CD4-positive, alpha-beta memory T cell (primary cell): ENCODE measurements at places on chromosomes 11 and 22.

GRCh38 chr11:11178671-11179638, 174.1 kb downstream of the CSNK2A3 start:
- no peak for DNase-seq

DNA sequence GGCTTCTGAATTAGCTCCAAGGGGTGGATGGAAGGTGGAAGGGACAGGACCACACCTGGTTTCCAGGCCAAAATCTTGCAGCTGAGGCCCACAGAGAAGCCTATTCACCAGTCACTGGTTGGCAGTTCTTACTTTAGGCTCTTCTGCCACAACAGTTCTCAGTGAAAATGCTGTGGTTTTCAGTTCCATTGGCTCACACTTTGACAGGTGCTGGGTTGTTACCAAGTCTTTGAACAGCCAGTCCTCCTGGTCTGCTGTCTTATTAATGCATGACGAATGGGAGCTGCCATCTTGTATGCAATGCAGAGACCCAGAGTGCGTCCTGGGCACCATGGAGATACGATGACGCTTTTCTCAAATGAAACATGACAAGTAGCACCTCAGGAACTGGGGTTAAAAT, 232.0 kb upstream of the ZBED5 start:
- no peak for DNase-seq

DNA sequence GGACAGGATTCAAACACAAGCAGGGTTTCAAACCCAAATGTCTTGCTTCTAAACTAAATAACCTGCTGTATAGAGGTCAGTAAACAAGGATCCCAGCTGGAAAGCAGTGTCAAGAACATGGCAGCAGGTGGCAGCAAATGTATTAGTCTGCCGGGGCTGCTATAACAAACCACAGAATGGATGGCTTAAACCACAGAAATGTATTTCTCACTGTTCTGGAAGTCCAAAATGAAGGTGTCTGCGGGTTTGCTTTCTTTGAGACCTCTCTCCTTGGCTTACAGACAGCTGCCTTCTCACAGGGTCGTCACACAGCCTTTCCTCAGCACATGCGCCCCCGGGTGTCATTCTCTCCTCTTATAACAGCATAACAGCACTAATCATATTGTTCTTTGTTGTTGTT, 65.1 kb upstream of the LRRC55 start:
- DNase-seq, result no peak

DNA sequence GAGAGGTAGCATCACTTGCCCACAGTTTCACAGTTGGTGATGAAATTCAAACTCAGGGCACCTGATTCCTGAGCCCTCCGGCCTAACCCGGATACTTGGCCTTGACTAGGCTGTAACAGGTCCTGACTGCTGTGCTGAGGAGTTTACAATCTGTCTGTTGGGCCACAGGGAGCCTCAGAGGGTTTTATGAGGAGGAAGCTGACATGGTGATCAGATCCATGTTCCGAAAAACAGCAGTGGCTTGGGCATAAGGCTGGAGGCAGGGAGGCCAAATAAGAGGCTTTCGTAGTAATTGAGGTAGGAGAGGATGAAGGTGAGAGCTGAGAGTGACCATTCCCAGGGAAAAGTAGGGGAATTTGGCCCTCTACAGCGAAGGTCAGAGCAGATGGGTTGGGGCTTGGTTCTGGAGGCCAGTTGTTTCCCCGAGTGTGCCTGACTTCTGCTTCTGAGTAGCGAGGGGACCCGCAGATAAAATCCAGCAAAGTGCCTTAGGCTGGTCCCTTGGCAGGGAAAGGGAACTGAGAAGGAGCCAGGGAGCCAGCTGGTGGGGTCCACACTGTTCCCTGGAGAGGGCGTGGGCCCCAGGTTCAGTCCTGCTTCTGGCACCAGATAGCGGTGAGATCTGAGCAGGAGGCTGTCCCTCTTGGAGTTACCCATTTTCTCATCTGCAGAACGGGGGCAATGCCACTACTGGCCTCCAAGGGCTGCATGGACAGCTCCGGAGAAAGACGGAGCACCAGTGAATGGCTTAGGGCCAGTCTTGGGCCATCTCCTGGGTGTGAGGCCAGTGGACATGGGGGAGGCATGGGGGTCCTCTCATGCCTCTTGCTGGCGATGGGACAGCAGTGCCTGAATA, 6.5 kb downstream of the PRDM11 start:
- DNase-seq, result no peak

DNA sequence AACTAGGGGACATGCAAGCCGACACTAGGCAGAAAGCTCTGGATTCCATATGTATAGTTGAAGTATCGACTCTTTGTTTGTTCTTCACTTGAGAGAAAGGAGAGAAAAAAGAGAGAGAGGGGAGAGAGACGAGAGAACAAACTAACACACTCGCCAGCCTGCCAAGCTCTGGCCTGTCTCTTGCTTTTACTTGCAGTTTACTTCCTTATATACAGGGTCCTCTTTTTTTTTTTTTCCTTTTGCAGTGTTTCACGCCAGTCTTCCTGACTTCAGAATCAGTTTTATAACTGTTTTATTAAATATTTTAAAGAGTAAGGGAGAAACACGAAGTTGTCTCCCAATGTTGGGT, 19.9 kb downstream of the TEAD1 start:
- no peak for DNase-seq

DNA sequence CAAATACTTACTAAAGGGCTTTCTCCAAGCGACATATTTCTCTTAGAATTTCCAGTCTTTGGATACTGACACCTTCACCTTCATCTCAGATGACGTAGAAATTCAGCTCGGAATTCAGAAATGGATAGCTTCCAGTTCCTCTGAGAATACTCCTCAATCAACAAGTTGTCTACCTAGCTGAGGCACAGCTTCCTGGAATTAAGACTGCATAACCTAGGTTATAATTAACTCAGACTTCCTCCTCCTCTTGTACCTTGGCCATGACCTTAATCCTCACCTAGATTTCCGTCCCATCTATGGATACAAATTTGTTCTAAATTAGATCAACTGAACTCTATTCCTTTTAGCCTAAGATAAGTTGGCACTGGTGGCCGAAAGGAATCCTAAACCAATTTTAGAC, 17.4 kb downstream of the ATP5MG start:
- DNase-seq, result no peak

DNA sequence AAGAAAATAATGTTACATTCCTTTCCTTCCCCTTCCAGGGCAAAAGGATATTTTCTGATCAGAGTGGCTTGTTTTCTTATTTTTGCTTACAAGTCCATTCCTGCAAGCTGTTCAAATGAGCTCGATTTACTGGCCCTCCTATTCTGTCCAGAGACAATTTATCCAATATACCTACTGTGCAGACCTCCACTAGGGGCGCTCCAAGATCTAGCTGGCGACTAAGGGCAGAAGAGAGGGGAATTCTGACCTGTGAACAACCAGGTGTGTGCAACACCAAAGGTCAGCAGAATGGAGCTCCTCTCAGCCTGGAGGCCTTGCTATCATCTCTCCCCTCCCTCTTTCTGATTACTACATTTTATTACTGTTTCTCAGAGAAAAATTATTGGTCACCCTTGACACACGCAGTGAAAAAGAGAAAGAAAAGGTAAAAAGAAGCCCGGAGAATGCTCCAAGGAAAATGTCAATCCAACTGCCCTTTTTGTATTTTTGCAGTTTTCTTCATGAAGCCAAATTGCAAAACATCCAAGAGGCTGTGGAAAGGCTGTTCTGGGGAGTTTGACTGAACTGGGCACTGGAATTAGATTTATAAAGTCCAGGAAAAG, 3.2 kb downstream of the SEZ6L start:
- no peak for DNase-seq

DNA sequence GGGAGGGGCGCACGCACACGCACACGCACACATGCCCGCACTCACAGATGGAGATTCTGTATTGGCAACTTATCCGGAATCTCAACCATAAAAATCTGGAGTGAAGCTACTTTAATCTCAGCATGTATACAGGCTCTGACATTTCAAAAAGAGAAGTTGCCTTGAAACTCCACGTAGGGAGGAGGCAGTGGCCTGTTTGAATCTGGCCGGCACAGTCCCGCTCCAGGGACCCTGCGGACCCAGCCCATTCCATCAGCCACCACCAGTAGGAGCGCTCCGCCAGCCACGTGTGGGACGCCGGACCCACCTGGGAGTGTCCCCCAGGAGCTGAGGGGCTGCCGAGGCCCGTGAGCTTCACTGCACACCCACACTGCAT, 1.9 kb upstream of the SYT8 start:
- no peak for DNase-seq

DNA sequence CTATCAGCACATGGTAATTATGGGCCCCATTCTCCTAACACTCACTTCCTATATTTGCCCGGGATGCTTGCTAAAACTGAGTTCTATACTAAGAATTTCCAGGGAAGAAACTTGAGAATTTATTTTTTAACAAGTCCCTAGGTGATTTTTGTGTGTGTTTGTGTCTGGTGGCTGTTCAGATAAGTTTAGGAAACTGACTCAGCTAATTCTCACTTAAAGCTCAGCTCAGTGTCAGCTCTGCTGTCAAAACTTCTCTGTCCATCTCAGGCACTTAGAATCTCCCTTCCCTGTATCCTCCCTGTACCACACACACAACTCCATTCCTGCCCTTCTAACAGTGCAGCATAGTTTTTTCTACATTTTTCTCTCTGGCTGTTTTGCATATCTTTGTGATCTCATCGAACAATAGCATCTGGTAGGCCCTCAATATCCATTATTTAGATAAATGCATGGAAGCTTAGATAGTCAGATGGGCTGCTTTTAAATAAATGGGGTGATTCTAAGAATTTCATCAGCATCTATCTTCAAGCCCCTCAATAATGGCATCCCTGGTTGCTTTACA, 69.3 kb downstream of the PIWIL4 start:
- no peak for DNase-seq

GRCh38 chr22:36199001-36199551, 2.5 kb downstream of the APOL4 start:
- no peak for DNase-seq

- DNase-seq, result no peak
Observed at GRCh38 chr11:61654397-61654829, 25.8 kb upstream of the DAGLA start.

- DNase-seq, result no peak
Observed at GRCh38 chr11:12599408-12600143, 74.6 kb upstream of the TEAD1 start.

- no peak for DNase-seq
Observed at GRCh38 chr11:131580476-131580875, 210.1 kb downstream of the NTM start.

- DNase-seq, result no peak
Observed at GRCh38 chr11:126878913-126879482, 121.6 kb downstream of the KIRREL3 start.
